Stimulated activated CD8-positive, alpha-beta memory T cell treated with anti-CD3 and anti-CD28 coated beads, Interleukin-7, amount 100 ng/mL, for 4 hours (primary cell): ENCODE measurements at places on chromosomes 6 and 20.

DNA sequence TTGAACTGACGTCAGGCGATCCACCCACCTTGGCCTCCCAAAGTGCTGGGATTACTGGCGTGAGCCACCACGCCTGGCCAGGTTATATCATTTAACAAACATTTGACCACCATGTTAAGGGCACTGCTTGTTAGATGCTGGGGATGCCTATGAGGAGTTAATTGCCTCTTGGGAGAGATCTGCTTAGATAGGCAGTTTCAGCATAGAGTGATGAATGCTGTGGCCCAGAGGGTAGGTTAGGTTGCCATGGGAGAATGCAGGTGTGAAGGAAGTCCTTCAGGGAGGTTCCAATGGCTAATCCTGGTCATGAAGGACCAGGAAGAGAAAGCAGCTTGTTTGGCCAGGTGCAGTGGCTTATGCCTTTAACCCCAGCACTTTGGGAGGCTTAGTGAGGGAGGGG lies 17.0 kb downstream of the PHF20 start:
- DNase-seq = no peak

DNA sequence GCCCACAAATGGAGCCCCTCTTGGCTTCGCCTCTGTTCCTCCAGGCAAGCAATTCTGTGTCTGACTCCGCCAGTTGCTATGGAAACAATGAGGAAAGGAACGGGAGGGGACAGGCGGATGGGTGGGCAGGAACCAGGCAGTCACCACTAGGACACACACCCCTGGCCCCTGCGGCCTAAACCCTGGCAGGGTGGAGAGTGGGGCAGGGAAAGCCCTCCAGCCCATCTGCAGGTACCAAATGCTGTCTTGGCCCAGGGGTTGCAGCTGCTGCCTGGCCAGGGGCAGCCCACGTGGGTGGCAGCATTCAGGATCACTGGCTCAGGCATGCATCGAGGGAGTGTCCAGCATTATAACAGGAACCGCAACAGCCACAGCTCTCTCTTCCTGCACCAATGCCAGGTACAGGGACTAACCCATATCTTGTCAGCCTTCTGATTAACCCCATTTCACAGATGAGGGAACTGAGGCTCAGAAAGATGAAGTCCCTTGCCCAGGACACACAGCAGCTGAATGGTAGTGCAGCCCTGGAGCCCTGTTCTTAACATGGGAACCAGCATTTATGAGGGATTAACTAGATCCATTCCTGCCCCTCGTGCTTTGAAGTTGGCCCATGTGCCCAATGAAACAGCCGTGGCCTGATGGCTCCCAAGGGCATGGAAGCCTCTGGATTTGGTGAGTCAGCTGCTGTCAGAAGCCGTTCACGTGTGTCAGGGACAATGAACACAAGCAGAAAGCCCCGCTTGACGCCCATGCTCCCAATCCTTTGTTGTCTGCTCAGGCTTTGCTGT lies 66.3 kb downstream of the NOL4L start:
- no peak for DNase-seq

DNA sequence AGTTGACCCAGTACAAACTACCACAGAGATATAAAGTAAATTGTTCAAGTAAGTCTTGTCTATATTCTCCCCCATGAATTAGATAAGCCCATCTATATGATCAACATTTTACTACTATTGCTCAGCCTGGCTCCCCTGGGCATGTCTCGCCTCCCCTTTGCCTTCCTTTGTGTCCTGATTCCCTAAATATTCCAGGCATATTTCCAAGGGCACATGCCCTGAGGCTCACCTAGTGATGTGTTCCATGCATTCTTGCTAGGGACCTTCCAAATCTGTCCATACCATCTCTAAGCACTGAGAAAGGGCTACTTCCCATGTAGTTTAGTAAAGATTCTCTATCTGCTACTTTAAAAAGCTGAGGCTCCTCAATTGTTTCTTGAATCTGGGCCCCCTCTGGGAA lies 309.5 kb upstream of the PRND start:
- no peak for DNase-seq

DNA sequence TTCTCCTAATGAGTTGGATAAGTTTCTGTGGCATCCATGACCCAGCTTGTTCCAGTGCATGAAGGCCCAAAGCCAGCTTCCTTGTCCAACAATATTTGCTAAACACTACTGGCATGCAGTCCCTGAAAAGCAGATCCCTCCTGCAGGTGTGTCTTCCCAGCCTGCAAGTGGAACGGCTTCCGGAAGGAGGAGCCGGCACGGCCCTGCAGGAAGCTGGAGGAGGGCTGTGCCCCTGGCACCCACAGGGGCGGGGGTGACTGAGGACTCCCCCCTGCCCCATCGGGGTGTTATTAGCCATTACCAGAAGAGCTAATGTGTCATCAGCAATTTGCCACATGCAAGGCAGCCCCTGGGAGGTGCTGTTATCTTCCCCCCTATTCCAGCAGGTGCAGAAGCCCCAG lies 27.4 kb downstream of the NPEPL1 start:
- DNase-seq = no peak

- DNase-seq = no peak
Observed at GRCh38 chr6:136201732-136202131, 48.4 kb downstream of the MTFR2 start.

GRCh38 chr6:3368685-3369084 lies 88.2 kb downstream of the SLC22A23 start:
- no peak for DNase-seq

DNA sequence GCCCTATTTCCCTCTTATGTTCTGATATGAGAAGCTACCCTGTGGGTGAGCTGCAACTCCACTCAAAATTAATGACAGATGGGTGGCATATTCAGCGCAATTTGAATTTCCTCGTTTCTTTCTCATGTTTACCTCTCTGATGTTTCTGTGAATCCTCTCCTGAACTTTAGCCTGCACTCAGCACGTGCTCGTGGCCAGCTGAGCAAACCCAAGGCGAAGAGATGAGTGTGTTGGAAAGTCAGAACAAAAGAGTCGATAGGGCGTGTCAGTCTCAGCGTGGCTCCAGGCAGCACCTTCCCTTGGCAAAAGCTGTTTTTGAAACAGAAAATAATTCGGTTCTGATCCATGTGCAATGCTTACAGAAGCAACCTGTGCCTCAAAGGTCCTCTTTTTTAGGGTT lies 226.1 kb upstream of the GMDS start:
- DNase-seq = no peak

GRCh38 chr20:40997116-40997515 lies 31.5 kb upstream of the TOP1 start:
- no peak for DNase-seq

GRCh38 chr6:70110126-70111022 lies 192.5 kb downstream of the COL9A1 start:
- no peak for DNase-seq

GRCh38 chr6:84492241-84493165 lies 265.1 kb upstream of the CEP162 start:
- DNase-seq = no peak

GRCh38 chr20:19404826-19405225 lies 192.4 kb downstream of the SLC24A3 start:
- DNase-seq = no peak

DNA sequence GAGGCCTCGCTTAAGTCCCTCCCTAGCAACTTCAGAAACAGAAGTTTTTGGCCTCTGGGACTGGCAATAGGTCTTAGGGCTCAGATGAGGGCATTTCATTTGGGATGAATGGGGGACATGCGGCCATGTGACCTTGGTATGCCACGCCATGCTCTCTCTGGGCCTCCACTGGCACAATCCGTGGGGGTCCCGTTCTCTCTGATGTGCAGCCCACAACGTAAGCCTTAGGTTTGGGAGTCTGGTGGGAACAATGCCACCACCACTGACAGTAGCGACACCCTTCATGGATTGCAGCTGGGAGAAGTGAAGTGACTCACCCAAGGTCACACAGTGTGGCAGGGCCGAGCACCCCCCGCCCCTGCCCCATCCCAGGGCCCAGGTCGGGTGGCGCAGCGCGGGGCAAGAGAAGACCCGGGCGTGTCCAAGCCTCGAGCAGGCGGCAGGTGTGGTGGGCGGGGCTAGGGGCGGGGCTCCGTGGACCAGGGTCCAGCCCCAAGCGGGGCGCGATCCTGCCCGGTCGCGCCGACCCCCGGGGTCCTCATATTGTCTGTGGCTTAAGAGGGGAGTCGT lies 864 bp upstream of the CEBPB start:
- peak; percentile 27 for DNase-seq

GRCh38 chr20:16922834-16923233 lies 174.7 kb downstream of the OTOR start:
- DNase-seq = no peak

DNA sequence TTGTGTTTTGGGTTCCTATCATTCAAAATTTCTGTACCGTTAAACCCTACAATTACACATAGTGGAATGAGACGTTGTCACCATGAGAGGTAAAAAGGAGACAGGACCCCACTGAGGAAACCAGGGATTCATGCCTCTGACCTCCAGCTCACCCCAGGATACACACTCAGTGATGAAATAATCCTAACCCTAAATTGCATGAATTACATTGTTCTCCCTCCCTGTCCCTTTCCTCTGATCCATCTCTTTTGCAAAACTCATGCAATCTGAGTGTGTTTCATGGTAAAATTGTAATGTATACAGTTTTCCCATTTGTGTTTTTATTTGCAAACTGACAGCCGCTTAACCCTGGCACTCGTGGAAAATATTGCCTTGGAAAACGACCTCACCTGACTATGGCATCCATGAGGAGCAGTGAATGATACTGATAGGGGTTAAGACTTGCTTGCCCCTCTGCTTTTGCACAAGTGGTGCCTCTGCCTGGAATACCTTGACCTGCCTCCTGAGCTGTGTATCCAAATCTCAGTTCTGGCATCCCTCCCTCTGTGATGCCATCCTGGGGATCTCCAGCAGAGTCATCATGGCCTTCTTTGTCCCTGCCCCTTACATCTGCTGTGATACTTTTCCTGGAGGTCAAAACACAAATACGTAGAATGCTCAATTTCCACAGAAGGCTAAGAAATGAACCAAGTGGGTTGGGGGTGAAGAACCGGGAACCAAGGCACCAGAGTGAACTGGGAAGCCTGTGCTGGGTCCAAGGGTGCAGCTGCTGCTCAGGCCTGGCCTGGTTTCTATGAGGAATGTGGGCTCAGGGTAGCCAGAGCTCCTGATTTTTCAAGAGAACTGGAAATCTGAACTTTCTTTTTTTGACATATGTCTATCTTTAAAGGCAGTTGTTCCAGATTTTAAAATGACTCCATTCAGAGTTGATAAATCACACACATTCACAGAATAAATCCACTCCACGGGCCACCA lies 211.6 kb upstream of the ZNF217 start:
- no peak for DNase-seq

- no peak for DNase-seq
Observed at GRCh38 chr6:13985663-13986325, 61.0 kb downstream of the RNF182 start.

GRCh38 chr6:6712449-6713403 lies 124.2 kb downstream of the LY86 start:
- DNase-seq = no peak

DNA sequence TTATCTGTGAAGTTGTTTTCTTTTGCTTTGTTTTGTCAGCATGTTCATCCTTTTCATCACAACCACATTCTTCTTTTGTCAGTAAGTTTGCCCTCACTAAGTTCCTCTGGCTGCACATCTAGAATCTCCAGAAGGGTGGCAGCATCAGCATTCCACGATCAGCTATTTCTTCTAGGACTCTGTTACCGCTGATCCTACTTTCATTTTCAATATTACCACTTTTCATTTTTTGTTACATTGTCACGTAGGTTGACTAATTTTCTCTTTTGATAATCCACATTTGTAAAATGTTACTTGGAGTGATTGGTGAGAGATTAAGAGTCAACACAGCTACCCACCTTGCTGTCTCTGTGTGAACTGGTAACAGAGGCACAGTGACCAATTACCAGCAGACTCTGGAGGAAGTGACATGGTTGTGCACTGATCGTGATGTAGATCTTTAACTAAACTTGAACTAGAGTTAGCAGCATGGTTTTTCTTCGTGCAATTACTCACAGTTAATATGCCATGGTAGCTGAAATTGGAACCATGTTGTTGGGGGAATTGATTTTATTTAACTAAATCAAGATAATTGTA lies 307.9 kb upstream of the SLC35B3 start:
- no peak for DNase-seq

- DNase-seq = no peak
Observed at GRCh38 chr6:51045548-51045947, 226.9 kb downstream of the TFAP2B start.

- no peak for DNase-seq
Observed at GRCh38 chr20:2295886-2296515, at the start of gene TGM3. TSS of gene TGM3 (plus strand) at chr20:2296001. CDS start at chr20:2296064, 63 bp downstream.

- no peak for DNase-seq
Observed at GRCh38 chr6:136526196-136526930, 23.9 kb downstream of the MAP7 start.

DNA sequence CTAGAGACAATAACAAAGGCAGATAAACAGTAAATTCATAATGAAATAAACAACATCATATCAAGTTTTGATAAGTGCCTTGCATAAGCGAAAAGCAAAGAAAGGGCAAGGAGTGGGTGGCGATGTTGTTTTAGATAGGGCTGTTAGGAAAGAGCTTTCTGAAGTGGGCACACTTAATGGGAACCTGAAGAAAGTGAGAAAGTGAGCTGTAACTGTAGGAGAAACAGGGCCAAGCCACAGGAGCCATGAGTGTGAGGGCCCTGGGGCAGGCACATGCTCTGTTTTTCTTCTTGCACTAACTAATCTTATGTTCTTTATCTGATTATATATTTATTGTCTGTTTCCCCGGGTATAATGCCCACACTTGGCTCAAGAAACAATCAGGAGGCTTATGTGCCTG lies 193.4 kb upstream of the SUPT3H start:
- DNase-seq = no peak

- DNase-seq = no peak
Observed at GRCh38 chr6:56692523-56693245, 50.0 kb upstream of the DST start.

DNA sequence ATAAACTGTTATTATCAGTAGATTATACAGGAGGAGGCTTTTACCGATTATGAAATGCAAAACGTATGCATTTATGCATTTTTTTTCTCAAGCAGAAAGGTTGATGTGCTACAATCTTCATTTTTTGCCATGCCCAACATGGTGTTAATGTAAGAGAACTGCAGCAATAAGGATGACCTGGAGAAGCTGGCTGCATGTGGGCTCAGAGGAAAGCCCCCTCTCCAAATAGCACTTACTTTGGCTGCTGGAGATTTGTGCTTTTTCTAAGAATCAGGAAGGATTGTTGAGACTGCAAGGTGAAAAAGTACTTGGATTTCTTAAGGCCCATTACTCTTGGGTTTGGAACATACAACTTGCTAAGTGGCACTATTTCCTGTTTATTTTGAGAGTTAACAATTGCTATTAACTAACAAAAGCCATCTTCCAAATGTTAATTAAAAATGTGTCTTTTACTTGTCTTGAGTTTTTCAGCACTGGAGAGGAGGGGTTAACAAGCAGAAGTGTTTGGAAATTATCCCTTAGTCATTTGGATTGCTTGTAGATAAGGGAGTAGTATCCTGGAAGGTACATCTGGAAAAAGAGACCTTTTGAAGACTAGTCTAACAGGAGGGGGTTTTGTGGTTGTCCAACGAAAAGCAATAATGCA lies 5.6 kb downstream of the SOX4 start:
- DNase-seq = no peak

GRCh38 chr20:38628580-38629470 lies 27.2 kb downstream of the ARHGAP40 start:
- DNase-seq = no peak
